ENCODE measurements at places on chromosomes 12 and 14. TPM values are rescaled to one million over a fixed set of nuclear protein-coding genes. Genes with fewer than 3 reads are reported as not detected.

DNA sequence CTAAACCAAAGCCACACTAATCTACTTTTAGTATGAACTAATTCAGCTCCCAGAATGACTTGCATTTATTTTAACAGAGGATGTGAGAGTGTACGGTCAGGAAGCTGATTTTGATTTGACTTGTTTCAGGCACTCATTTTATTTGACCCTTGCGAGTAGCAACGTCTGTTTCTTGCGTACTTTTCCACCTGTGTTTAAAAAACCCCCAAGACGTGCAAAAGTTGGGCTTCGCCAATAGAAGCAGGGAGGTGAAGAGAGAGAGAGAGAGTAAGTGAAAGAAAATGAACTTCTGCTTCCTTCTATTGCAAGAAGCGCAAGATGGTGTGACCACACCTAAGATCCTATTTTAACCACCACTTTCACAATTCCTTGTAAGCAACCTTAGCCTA is 6.7 kb upstream of the SLC15A4 start:
- no peak for DNase-seq

GRCh38 chr14:65864984-65865383 is 452.5 kb downstream of the FUT8 start:
- DNase-seq, result no peak

- DNase-seq, result peak; percentile 68
Measured at GRCh38 chr12:21774358-21775132, at the start of gene KCNJ8. KCNJ8 (minus strand) TSS chr12:21774706; CDS start chr12:21773616, 1,090 bp downstream.

- DNase-seq, result no peak
Measured at GRCh38 chr12:49294804-49295081, 204 bp upstream of the PRPH start.

- DNase-seq, result no peak
Measured at GRCh38 chr14:43548368-43548767, 958.7 kb downstream of the FSCB start.

DNA sequence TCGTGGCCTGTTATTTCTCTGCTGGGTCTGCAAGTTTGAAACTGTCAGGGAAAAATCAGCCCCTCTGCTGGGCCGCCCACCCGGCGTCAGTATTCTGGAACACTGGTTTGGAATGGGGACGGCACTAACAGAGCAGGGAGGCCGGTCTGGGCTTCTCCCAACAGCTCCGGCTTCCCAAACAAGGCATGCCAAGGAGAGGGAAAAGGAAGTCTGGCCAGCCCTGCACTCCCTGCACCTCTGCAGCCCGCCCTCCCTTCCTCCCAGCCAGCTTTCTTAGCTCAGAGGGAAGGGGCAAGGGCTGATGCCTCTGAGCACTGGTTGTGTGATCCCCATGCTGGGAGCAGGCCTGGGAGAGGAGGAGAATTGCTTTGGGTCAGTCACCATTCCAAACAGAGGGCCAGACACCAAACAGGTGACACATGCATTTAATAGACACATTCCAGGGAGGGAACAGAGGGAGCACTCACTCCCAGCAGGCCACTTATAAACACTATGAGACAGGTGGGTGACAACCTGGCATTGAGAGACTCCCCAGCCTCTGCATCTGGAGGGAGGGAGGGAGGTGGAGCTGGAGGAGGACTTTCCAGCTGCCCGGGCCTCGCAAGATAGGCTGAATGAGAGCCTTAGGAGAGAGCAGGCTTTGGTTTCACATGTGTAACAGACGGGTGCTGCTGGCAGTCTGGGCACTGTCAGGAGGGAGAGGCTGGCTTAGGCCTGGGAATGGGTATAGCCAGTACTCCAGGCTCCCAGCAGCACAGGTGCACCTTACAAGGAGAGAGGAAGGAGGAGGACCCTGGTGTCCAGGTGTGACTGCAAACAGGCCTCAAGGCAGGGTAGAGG is 10.3 kb downstream of the KRT75 start:
- peak; percentile 52 for DNase-seq

GRCh38 chr12:1920971-1921370 is 2.5 kb upstream of the CACNA2D4 start:
- no peak for DNase-seq

- no peak for DNase-seq
Measured at GRCh38 chr12:13163868-13164635, 32.5 kb upstream of the EMP1 start.

- peak; percentile 55 for DNase-seq
Measured at GRCh38 chr12:29073631-29074239, 75.3 kb upstream of the FAR2 start.

The SPTSSA gene
- total RNA-seq, result 29.9 TPM

The WNT1 gene
- total RNA-seq, result not detected

The KRT6A gene
- total RNA-seq, result 701 TPM

The FLRT2 gene
- 59.2 TPM for total RNA-seq
